Effector memory CD8-positive, alpha-beta T cell (primary cell): ENCODE measurements at places on chromosomes 1 and 21.

GRCh38 chr1:65266476-65266875 is 42.9 kb upstream of the DNAJC6 start:
- H3K4me3 ChIP-seq: peak overlapping the region; percentile 79
- no peaks in the 10 kb centered on the region for H3K27me3 ChIP-seq
- no peak for DNase-seq

DNA sequence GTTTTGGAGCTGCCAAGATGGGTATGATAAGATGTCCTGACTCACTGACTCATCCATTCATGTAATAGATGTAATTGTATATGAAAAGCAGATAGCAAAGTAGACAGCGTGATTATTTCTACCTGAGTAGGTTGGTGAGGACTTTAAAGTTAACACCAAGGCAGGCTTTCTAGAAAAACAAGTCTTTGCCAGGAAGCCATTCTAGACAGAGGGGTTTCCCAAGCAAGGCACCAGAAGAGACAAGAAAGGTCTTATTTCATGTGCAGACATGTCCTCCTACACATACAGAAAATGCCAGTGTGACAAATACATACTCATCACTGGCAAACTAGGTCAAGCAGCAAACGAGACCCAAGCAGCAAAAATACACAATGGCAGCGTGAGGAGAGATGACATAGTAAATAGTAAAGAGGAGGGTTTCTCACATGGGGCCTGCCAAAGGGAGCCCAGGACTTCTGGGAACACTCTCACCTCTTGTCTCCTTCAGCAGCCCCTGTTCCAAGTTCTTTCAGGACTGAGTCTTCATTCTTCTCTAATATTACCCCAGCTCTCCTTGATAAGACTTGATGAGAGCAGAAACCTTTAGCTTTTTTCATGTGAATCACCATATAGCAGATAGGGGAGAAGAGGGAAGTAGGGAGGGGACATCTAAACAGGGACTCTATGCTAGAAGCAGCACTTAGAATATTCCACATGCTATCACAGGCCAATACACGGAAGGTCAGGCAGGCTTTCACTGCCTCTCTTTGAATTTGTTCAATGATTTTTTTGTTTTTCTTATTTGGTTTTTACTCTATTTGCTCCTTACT is 114.6 kb upstream of the ATP1B1 start:
- H3K27me3 ChIP-seq: peaks cover 26% of the 10 kb centered on the region
- DNase-seq: no peak
- no peaks in the 10 kb centered on the region for H3K4me1 ChIP-seq
- H3K4me3 ChIP-seq: no peak overlapping the region

GRCh38 chr1:225847610-225848009 is 34.6 kb downstream of the TMEM63A start:
- H3K27ac ChIP-seq: peak overlapping the region; percentile 96
- no peak for DNase-seq
- H3K27me3 ChIP-seq: no peaks in the 10 kb centered on the region
- peak overlapping the region; percentile 78 for H3K4me3 ChIP-seq

DNA sequence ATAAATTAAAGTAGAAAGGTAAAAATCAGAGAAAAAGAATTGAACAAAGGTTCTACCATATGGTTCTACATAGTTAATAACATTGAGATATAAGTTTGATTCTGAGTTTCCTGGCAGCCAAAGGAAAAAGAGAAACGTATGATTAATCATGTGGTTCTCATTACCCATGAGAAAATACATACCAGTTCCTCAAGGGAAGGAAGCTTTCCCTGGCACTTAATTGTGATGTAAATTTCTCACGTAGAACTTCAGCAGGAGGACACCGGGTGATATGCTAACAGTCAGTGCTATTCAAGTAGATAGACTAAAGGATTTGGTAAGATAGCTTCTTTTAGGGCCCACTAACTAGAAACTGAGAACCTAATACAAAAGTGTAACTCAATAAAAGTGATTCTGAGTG is 218.5 kb downstream of the NFIA start:
- no peaks in the 10 kb centered on the region for H3K36me3 ChIP-seq
- H3K4me1 ChIP-seq: peaks cover 4% of the 10 kb centered on the region
- H3K4me3 ChIP-seq: no peak overlapping the region
- no peak overlapping the region for H3K27ac ChIP-seq
- no peaks in the 10 kb centered on the region for H3K27me3 ChIP-seq

- H3K27ac ChIP-seq: no peak overlapping the region
- H3K4me1 ChIP-seq: no peaks in the 10 kb centered on the region
- no peak for DNase-seq
- H3K27me3 ChIP-seq: no peaks in the 10 kb centered on the region
- H3K4me3 ChIP-seq: no peak overlapping the region
Observed at GRCh38 chr1:74180490-74180889, 17.5 kb downstream of the LRRIQ3 start.

GRCh38 chr1:231558708-231559185 is 30.3 kb downstream of the TSNAX start:
- H3K4me3 ChIP-seq: no peak overlapping the region
- no peaks in the 10 kb centered on the region for H3K27me3 ChIP-seq
- no peak overlapping the region for H3K27ac ChIP-seq
- peaks cover 27% of the 10 kb centered on the region for H3K4me1 ChIP-seq

- H3K4me1 ChIP-seq: no peaks in the 10 kb centered on the region
- peaks cover 41% of the 10 kb centered on the region for H3K27me3 ChIP-seq
- H3K4me3 ChIP-seq: no peak overlapping the region
- DNase-seq: no peak
- H3K36me3 ChIP-seq: no peaks in the 10 kb centered on the region
Observed at GRCh38 chr1:232249339-232249738, 380.6 kb downstream of the SIPA1L2 start.
